ENCODE measurements at places on chromosomes 7 and 10.

GRCh38 chr10:114575417-114576131, 82.5 kb downstream of the ABLIM1 start:
- no peak for DNase-seq

DNA sequence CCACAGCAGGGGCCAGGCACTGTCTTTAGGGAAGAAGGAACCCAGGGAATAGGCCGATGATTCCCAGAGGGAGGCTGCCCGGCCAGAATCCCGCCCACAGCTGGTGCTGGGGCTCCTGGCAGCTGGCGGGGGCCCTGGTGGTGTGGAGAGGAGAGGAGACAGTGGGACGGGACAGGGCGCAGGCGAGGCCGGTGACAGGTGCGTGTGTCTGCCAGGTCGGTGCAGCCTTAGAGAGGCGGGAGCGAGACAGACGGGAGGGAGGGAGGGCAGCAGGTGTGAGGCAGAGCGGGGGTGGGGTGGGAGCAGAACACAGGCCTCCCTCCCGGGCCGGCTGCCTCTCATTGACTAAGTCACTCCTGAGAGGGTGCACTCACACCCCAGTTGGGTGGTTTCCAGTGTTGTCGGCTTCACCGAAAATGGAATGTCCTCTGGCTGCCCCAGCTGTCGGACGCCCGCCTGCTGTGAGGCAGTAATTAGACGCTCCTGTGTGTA, 55.2 kb downstream of the ELFN1 start:
- peak; percentile 30 for DNase-seq

GRCh38 chr7:49579408-49579807, 194.0 kb upstream of the VWC2 start:
- no peak for DNase-seq

GRCh38 chr7:155543011-155543876, 3.1 kb downstream of the CNPY1 start:
- DNase-seq, result no peak

DNA sequence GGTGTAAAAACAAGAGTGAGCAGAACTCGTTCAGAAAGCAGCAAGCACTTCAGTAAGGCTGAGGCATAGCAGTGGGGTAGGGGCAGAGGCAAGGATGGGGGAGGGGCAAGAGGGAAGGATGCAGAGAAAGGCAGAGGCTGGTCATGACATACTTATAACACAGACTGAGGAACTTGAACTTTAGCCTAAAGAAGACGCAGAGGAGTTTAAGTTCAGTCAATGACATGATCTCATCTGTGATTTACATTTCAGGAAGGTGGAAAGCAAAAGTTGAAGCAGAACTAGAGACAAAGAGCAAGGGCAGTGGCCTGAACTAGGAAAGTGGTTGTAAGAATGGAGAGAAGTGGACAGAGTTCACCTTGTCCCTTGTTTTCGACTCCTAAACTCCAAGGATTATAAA, 15.8 kb downstream of the MACC1 start:
- no peak for DNase-seq

DNA sequence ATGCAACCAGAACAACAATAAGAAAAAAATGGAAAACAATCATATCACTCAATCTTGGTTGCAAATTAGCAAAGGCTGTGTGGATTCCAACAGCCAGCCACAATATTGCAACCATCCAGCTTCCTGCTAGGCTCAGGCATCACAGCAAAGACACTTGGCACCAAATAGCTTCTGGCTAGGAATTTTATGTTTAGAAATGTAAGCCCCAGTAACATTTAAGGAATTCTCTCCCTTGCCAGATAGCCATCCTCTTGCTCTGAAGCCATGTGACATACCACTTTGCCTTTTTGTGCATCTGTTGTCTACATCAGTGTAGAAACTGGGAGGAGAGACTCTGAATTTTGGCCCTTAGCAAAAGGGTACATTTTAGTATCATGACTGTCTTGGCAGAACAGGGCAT, 22.2 kb downstream of the MKX start:
- DNase-seq, result no peak
